ENCODE measurements at places on chromosomes 16 and 17.

DNA sequence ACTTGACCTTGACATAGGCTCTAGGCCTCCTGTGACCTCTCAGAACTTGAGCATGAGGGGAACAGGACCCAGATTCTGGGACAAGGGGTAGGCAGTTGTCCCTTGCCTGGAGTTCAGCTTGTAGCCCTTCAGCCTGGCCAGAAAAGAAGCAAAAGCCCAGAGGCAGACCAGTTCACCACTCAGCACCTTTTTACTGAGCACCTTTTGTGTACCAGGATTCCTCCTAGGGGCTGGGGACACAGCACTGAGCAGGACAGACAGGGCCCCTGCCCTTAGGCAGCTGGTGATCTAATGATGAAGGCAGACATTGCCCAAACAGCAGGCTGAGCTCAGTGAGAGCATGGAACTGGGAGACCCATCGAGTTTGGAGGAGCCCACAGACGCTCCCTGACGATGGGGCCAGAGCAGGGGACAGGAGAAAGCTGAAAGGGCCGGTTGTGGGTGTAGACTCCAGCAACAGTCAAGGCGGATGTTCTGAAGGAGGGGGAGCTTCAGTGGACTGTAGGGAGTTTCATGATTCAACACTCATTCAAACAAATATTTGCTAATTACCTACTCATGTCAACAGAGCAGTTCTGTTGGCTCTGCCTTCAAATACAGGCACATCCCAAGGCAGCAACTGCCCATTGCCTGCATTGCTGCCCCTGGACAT lies 32.0 kb downstream of the SBK1 start:
- no peak for DNase-seq

GRCh38 chr17:83036193-83036592 lies 43.2 kb upstream of the METRNL start:
- no peak for DNase-seq

- no peak for DNase-seq
Measured at GRCh38 chr16:29658705-29659104, 4.3 kb upstream of the SPN start.

DNA sequence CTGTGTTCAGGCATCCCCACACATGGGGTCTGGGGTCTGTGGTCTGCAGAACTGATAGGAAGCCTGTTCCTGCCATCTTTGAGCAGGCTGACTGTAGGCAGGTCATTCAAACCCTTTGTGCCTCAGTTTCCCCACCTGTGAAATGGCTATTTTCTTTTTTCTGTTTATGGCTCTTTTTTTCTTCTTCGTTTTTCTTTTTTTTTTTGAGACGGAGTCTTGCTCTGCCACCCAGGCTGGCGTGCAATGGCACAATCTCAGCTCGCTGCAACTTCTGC lies 72.5 kb downstream of the ABCC6 start:
- no peak for DNase-seq

GRCh38 chr17:46163929-46164594 lies 29.2 kb downstream of the KANSL1 start:
- no peak for DNase-seq

DNA sequence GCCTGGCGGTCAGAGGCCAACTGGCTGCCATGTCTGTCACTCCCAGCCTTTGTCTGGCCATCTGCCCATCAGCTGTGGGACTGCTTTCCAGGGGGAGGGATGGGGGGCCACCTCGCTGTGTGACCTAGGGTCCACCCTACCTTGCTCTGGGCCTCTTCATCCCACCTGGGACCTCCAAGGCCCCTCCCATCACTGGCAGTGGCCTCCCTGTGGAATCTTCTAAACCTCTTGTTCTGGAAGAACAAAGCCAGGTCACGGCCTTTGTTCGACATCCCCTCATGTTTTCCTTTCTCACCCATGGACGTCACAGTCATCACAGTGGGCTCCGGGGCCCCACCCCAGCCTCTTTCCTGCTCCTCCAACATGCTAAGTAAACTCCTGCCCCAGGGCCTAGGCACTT lies 24.0 kb downstream of the SPNS2 start:
- no peak for DNase-seq

DNA sequence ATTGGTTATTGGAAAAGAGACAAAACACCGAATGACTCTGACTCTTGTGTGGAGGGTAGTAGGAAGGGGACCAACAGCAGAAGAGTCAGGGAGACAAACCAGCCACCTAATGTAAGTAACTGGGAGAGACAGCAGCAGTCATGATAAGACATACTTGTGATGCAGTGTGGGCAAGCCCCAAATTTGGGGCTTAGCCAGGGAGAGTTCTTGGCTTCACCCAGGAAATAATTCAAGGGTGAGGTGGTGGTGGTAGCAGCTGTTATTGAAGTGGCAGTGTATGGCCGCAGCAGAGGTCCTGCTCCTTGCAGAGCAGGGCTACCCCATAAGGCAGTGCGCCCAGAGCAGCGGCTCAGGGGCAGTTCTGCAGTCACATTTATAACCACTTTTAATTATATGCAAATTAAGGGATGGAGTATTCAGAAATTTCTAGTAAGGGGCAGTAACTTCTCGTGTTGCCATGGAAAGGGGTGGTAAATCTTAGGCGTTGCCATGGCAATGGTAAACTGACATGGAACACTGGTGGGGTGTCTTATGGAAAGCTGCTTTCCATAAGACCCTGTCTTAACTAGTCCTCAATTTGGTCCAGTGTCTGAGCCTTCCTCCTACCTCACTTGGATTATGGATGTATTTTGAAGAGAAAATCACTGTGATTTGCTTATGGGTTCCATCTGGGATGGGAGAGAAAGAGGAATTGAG lies 317.1 kb downstream of the PHKB start:
- DNase-seq, result no peak

DNA sequence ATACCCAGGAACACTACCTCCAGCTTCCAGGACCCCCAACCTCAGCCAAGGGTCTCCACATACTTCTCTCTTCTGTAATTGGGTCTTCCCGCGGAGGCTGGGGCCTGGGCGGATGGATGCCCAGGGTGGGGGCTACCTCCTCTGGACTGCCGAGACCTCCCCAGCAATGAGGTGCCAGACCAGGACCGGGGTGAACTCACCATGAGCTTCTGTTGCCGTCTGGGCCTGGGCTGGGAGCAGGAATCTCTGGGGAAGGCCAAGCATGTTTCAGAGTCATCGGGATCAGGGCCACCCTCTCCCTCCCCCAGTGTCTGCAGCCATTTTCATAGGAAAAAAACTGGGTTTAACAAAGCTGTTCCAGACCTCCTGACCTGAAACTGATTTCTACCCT lies 10.3 kb upstream of the BAHCC1 start:
- no peak for DNase-seq

- peak; percentile 91 for DNase-seq
Measured at GRCh38 chr16:4489030-4489429, 12.8 kb downstream of the HMOX2 start.

DNA sequence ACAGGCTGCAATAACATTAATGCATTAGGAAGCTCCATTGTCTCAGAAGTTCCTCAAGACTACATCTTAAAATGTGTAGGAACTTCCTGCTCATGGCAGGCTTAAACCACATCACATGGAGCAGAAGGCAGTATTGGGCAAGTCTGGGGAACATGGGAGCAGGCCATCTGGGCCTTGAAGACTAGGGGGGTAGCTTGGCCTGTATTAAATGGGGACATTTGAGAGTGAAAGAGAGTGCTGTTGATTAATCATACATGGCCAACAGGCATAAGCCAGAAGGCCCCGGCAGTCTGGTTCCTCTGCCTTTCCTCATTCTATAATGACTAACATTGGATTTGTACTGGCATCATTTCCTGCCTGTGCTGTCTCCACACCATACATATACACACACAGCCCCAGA lies 25.2 kb upstream of the SLC5A11 start:
- DNase-seq, result no peak

GRCh38 chr17:19768046-19768782 lies 20.1 kb upstream of the ALDH3A1 start:
- DNase-seq, result no peak

- no peak for DNase-seq
Measured at GRCh38 chr17:7684851-7685532, 2.3 kb downstream of the TP53 start.

GRCh38 chr17:72931635-72932034 lies 160.9 kb downstream of the SLC39A11 start:
- DNase-seq, result no peak

GRCh38 chr17:55411463-55411855 lies 10.2 kb downstream of the MMD start:
- DNase-seq, result no peak

DNA sequence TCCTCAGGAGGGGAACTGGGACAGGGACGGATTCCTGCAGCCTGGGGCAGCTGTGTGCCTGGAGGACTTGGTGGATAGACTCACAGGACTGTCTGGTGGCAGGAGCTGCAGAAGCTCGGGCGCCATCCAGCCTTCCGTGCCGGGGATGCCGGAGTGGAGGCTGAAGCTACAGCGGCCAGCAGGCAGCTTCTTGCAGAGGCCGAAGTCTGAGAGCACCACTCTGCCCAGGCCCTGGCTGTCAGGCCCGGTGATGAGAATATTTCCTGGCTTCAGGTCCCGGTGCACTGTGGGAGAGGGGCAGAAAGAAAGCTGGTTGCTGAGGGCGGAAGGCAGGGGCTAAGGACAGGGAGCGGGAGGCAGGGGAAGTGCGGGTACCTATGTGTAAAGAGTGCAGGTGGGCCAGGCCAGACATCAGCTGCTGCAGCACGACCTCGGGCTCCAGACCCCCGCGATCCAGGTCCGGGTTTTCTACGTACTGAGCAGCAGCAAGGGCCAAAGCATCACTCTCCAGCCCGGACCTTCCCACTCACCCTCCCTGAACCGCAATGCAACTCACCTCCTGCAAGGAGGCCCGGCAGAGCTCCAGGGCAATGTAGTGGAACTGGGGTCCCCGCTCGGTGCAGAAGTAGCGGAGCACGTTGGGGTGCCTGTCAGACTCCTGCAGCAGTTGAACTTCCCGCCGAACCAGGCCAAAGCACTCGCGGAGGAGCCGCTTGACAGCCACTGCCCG lies 16.1 kb downstream of the PLK1 start:
- peak; percentile 29 for DNase-seq

- peak; percentile 34 for DNase-seq
Measured at GRCh38 chr16:1723450-1724147, 17.6 kb downstream of the MAPK8IP3 start.

DNA sequence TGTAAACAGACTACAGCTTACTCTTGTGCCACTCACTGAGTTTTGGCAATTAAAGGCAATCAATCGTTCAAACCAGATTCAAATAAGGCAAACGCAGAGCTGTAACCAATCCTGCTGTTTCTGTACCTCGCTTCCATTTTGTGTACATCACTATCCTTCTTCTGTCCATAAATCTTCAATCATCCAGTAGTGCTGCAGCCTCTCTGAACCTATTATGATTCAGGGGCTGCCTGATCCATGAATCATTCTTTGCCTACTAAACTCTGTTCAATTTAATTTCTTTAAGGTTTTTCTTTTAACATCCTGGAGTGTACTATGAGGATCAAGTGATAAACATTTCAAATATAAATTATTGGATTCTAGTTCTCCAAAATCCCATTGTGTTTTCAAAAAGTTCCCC lies 93.9 kb downstream of the CEP112 start:
- peak; percentile 60 for DNase-seq

- no peak for DNase-seq
Measured at GRCh38 chr17:19391432-19391831, 4.4 kb upstream of the MFAP4 start.

DNA sequence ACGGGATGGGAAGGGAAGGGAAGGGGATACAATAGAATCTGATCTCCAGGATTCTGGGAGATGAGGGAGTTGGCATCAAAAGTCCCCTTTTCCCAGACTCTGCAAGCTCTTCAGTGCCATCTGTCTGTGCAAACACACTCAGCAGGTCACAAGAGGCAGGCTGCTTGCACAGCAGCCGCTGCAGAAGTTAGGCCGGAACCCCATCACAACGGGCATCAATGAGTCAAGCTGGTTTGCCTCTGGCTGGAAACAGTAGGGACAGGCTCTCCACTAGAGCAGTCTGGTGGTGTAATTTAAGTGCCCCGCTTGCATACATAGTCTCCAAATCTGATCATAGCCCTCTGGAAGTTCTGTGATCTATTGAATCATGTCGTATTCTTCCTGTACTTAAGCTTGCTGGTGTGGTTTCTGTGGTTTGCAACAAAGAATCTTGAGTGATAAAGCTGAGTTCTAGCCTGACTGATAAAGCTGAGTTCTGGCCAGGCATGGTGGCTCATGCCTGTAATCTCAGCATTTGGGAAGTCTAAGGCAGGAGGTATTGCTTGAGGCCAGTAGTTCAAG lies 33.7 kb upstream of the KDM8 start:
- DNase-seq, result peak; percentile 83

DNA sequence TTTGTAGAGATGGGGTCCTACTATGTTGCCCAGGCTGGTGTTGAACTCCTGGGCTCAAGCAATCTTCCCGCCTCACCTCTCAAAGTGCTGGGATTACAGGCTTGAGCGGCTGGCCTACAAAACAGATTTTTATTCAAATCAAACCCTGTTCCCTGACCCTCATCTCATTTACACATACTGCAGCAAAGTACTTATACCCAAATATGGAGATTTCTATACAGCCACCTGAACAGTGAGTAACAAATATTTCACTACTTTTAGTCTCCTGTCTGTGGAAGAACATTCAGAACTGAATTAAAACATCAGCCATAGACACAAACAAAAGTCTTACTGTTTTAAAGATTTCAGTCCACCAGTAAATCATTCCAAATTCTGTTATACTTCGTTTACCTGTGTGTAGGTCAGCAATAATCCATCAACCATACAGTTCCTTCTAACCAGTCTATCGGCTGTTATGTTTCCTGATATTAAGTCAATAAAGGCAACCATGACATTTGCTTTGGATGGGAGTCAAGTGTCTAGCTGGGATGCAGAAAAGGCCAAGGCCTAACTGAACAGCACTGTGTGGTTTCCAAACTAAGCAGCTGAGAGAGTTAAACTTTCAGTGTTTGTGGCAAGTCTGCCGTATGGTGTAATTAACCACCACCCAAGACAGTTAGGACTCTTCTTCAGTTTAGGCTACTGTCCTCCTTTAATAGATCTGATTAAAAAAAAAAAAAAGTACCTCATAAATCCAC lies 22.3 kb downstream of the ERN1 start:
- DNase-seq, result no peak

DNA sequence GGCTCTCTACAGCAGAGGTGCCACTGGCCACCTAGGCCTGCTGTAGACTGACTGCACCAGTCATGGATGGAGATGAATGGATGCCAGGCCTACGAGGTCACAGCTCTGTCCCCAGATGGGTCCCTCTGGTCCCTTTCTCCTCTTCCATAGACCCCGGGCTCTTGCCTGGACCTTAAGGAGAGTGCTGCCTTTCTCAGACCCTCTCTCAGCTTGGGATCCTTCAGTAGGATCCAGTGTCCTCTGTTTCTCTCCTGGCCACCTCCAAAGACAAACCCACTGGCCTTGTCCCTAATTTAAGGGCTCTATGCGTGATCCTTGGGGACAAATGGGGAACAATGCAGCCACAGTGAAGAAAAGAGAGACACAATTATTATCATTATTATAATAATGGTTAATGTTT lies 189.3 kb upstream of the C16orf82 start:
- DNase-seq, result no peak

- DNase-seq, result peak; percentile 25
Measured at GRCh38 chr16:54285414-54286089, 1.0 kb downstream of the IRX3 start.

- DNase-seq, result peak; percentile 11
Measured at GRCh38 chr17:75124041-75124818, 7.3 kb downstream of the NT5C start.

GRCh38 chr16:54846766-54847165 lies 83.9 kb upstream of the IRX5 start:
- DNase-seq, result peak; percentile 34

Data from fibroblast of upper back skin (primary cell).